ENCODE measurements at places on chromosomes 12 and 14.

DNA sequence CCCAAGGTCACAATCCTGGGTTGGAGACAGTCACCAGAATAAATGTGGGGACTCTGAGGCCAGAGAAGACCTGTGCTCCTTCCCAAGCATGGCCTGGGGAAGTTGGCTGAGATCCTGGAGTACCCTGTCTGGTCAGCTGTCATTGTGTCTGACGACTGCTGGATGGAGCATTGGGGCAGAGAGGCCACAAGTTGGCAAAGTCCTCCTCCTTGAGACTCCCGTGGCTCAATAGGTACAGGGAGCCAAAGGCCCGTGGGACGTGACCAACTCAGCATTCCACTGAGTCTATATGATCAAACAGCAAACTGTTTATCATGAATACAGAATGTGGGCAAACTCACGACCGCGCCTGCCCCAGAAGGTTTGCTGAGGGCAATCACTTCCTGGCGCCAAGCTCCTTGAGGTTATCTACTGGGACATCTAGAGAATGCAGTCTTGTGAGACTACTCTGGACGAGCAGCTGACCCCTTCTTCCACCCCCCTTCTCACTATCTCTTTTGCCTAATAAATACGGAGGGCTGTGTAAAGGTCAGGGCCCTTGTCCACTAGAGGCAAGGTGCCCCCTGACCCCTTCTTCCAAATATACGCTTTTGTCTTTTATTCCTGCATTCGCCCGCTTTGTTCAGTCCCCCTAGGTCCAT, 14.3 kb upstream of the SLC10A1 start:
- no peak for DNase-seq

DNA sequence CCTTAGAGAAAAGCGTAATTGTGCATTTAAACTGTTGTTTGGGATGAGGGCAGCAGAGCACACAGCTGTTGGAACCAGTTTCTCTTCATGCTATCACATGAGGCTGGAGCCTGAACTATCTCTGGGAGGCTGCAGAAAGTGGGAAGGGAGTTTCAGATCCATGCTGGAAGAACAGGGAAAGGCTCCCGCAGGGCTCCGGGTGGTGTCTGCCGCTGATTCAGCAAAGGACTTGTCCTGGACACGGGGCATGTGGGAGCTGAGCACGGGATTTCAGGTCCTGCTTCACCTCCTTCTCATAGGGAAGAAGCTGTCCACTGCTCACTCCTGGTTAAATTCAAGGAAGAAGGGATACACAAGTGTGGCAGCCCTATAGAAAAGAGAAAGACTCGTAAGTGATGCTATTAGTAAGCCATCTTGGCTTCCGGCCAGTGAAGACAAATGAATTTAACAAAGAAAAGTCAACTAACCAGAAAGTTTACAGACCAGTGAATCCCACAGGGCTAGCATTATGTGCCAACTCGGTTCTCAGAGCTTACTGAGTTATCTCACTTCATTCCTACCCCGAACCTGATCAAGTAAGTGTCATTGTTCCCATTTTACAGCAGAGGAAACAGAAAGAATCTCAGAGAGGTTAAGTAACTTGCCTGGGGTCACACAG, 6.7 kb upstream of the FZD10 start:
- no peak for DNase-seq

DNA sequence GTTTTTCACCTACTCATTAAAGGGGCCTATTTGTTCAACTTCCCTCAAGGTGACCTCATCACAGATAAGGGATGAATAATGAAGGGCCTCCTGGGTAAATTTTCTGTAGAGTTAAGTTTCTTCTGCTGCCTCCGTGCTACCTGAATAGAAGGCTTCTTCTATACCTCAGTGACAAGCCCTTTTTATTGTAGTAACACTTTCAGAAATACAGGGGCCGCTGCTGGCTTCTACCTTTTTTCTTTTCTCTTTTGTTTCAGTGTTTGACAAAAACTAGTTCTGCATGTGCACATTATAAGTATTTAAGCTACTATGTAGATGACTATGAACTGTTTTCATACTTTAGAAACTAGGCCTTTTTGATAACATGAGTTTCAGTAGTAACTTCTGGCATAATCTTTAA, 207.0 kb downstream of the NAV3 start:
- no peak for DNase-seq

DNA sequence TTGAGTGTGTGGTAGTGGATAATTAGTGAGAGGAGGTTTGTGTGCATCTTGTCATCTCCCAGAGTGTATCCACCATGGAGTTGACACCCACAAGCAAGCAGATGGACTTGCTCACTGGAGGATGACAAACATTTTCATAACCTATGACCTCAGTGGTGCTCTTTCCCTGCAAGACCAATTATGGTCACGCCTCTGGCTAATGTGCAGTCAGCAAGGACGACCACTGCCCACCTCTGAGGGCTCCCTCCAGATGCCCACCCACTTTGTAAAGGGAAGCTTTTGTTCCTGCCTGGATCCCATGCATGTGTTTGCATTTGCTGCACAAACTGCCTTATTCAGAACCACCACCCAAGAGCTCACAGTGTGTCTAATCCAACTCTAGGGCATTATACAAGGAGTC, 982.8 kb downstream of the TMEM121 start:
- no peak for DNase-seq

DNA sequence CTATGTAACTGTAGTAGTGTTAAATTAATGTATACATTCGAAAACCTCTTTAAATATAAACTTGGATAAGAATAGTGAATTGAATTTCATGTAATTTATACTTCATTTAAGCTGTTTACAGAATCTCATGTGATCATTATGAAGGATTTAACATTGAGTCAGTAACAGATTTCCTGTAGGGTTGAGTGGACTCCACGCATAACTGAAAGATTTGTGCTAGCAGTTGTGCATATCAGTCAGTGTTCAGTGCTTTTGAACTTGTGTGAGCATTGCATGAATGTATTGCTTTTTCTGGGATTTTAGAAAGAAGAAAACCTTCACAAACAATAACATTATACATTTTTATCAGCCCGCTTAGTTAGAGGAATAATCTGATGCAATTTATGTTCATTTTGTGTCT, 1435.3 kb downstream of the LRFN5 start:
- DNase-seq: no peak

GRCh38 chr12:110354172-110354780, 49.2 kb downstream of the ANAPC7 start:
- no peak for DNase-seq

DNA sequence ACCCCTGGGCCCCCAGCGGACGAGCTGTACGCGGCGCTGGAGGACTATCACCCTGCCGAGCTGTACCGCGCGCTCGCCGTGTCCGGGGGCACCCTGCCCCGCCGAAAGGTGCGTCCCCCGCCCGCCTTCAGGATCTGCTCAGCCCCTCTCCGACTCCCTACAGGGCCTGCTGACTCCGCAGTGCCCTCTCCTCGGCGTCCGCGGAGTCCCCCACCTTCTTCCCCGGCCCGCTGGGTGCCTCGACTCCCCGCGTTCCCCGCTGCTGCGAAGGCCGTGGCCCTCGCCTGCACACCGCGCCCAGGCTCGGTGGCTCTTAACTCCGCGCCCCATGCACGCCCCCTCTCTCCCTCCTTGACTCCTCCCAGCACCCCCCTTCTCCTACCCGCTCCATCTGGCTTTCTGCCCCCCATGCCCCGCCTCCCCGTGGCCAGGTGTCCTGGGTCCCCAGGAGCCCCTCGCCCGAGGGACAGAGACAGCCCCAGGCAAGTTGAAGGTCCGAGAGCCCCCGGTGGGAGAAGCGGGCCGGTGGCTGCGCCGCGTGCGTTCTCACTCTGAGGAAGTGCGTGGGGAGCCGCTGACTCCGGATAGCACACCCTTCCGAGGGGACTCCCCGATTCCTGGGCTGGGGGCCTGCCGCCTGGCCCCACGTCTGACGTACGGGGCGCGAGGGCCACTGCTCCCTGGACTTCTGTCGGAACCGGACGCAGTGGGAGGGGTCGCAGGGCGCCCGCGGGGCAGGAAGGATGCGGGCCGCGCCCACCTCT, 594 bp downstream of the TAMALIN start:
- DNase-seq: peak; percentile 47

GRCh38 chr14:63513756-63514155, 29.4 kb downstream of the PPP2R5E start:
- DNase-seq: no peak

- DNase-seq: no peak
These were observed 80.3 kb downstream of the WDR20 start for GRCh38 chr14:102220031-102220430.

Measured in central memory CD8-positive, alpha-beta T cell (primary cell).